ENCODE measurements at places on chromosomes 16 and 17. TPM values are rescaled to one million over a fixed set of nuclear protein-coding genes. Genes with fewer than 3 reads are reported as not detected.

NPIPA5 gene
- total RNA-seq, result 1.1 TPM

CDK12 gene
- total RNA-seq, result 25.2 TPM

KCTD19 gene
- total RNA-seq, result 0.88 TPM

ZPBP2 gene
- 0.19 TPM for total RNA-seq

SUZ12 gene
- total RNA-seq, result 19.4 TPM

SPATA22 gene
- total RNA-seq, result not detected

TMEM106A gene
- 0.27 TPM for total RNA-seq

CD300LG gene
- total RNA-seq, result not detected

PYY gene
- total RNA-seq, result 8.3 TPM

NDRG4 gene
- total RNA-seq, result 153 TPM

DNA sequence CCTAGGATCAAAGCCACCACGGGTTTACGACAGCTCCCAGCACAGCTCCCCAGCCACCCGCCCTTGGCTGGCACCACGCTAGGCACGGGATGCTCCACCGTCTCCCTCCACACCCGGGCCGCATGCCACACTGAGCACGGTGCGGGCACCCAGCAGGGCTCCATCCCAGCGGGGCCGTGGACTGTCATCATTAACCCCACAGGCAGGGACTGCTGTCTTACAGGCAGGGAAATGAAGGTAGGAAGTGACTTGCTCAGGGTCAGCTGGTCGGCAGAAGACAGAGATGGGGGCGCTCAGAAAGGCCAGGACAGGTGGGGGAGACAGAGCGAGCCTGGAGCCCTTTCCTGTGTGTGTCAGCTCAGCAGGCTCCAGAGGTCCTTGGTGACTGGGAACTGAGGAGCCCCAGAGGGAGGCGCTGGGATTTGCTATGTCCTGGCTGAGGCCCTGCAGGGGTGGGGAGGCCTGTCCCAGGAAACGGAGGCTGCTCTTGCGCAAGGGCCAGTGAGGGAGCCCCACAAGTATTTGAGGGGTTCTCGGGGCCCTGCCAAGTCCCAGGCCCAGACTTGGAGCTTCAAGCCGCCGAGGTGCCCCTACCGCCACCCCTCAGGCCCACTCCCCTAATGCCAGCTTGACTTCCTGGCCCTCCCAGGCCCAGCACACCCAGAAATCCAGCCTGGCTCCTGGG lies 3.2 kb downstream of the UBALD1 start:
- no peak for ATAC-seq

GRCh38 chr16:10242097-10242496 lies 59.9 kb upstream of the GRIN2A start:
- ATAC-seq, result no peak

DNA sequence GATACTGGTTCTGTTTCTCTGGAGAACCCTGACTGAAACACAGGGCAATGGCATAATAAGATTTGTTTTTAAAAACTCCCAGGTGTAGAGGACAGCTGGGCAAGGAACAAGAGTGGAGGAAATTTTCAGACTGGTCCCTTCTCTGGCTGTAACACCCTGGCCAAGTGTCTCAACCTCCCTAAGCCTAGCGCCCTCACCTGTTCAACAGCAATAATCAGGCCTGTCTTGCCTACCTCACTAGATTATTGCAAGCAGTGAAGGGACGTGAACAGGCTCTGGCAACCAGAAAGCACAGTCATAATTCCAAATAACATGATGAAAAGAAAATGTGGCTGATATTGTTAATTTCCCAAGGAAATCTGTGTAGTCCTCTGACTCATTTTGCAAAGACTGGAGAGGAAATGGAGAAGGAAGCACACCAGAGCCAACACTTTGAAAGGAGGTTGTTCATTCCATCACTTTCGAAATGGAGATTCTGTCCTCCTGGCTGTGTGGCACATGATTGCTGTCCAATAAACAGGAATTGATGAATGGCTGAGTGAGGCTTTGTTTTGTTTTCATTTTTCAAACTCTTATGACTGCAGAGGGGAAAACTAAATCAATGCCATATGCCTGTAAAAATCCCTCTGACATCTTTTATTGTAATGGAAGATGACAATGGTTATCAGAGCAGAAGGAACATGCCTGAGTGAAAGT lies 87.5 kb upstream of the HLF start:
- no peak for ATAC-seq

DNA sequence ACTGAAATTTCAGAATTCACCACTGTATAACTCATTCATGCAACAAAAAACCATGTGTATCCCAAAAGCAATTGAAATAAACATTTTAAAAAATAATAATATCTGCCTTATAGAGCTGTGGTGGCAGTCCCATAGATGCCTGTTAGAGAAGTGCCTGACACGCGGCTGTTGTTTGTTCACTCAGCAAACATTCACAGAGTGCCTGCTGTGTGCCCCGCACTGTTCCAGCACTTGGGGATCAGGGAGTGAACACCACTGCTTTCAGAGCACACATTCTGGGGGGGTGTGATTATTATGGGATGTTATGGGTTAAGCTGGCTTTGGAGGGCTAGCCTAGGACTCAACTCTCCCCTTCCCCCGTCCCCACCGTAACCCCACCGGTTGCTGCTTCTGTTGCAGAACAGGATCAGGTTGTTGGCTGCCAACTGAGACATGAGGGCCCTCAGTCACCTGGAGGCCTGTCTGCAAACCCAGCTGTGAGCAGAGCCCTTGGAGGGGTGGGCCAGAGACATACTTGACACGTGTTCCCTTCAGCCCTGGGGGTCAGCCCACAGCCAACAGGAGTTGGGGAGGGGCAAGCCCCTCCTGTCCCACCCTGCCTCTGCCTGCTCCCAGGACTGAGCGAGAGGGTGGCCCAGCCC lies 103.3 kb upstream of the CIBAR2 start:
- no peak for ATAC-seq

GRCh38 chr17:15882058-15882720 lies 62.7 kb upstream of the ADORA2B start:
- no peak for ATAC-seq

DNA sequence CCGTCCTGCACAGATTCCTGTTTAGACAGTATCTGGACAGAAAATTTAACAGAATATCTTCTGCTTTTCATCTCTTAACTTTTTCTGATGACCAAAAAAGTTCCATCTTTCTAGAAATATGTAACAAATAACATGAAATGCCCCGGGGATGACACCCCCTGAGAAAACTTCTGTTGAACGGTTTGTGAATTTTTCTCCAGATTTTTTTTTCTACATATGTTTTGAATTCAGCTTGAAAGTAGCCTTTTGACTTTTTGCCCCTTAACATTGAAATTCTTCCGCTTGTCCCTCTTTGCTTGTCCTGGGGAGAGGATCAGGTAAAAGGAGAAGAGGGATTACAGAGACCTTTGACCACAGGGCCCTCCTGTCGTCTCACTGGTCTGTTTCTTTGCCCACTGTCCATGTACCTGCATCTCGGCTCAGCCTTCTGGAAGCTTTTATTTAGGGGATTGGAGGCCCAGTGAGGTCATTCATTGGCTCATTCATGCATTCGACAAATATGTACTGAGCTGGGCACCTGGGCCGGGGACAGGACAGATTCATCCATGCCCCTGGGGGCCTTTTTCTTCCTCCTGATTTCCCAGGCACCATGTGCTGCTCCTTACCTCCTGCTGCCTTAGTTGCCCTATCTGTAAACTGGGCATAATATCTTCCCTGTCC lies 19.6 kb upstream of the CPNE2 start:
- no peak for ATAC-seq

DNA sequence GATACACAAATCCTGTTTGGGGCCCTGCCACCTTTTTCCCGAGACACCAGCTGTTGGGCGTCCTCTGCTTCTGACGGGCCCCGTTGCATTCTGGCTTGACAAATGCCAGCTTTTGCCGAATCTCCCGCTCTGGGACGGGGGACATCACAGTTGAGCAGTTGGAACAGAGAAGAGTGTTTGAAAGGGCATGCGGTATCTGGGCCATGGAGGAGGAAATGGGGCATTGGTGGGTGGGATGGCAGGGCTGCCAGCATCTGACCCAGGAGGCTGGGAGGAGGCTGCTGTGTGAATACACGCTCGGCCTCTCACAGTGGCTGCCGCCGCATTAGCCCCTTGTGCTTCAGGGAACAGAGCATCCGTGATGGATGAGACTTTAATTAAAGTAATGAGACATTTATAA lies 184.3 kb upstream of the TNRC6C start:
- no peak for ATAC-seq

GRCh38 chr16:57422026-57422944 lies 17.7 kb downstream of the CCL17 start:
- ATAC-seq, result peak; percentile 61

- ATAC-seq, result no peak
Observed at GRCh38 chr16:87927195-87927562, 9.2 kb downstream of the CA5A start.

- peak; percentile 55 for ATAC-seq
Observed at GRCh38 chr16:85612801-85613603, at the start of gene GSE1. TSS of gene GSE1 (plus strand) at chr16:85613322. CDS start at chr16:85613392, 70 bp downstream.

DNA sequence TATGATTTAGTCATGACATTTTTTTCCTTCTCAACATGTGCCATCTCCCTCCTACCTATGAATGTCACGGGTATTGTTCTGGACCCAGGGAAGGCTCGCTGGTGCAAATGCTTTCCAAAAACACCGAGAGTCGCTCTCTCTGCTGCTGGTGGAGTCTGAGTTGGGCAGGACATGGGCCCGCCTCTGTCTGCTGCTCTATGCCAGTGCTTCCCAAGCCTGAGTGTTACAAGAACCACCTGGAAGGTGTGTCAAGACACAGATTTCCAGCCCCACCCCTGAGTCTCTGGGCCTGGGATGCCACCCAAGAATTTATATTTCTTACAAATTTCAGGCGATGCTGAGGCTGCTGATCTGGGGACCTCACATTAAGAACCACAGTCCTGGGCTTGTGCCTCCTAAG lies 9.1 kb downstream of the JPH3 start:
- ATAC-seq, result no peak

DNA sequence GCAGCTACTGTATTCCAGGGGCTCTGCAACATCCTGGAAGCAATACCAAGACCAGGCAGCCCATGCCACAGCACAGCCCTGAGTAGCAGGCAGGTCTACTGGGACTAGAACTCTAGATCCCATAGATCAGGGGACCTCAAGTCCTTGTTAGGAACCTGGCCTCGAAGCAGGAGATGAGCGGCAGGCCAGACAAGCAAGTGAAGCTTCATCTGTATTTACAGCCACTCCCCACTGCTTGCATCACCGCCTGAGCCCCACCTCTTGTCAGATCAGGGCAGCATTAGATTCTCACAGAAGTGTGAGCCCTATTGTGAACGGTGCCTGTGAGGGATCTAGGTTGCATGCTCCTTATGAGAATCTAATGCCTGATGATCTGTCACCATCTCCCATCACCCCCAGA lies 295.7 kb upstream of the TNRC6C start:
- no peak for ATAC-seq

DNA sequence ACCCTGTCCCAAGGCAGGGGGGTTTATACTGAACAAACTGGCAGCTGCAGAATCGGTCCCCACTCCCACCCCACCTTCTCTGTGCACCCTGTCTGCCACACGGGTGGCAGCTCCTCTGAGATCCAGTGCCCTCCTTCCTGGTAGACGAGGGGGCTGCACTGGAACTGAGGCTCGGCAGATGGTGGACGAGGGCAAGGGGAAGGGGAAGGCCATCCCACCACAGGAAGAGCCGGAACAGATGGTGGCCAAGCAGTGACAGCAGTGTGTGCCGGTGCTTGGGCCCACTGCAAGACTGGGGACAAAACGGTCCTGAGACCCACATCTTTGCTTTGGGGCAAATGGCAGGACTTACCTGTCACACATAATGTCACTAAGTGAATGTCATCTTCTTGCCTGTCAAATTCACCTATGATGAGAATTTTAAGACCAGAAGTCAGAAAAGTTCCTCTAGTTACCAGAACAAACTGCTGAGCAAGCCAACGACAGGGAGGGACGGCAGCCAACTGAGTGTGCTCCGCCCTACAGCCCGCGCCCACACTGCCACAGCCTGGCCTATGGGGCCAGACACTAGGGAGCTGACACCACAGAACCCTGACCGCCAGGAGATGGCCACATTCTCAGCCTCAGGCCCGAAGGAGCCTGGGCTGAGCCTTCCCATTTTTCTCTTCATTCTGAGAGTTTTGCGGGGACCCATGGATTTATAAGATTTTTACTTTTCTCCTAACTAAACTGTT lies 14.4 kb downstream of the NTAN1 start:
- peak; percentile 99 for ATAC-seq

- no peak for ATAC-seq
Observed at GRCh38 chr16:70254180-70254964, 2.6 kb upstream of the EXOSC6 start.

DNA sequence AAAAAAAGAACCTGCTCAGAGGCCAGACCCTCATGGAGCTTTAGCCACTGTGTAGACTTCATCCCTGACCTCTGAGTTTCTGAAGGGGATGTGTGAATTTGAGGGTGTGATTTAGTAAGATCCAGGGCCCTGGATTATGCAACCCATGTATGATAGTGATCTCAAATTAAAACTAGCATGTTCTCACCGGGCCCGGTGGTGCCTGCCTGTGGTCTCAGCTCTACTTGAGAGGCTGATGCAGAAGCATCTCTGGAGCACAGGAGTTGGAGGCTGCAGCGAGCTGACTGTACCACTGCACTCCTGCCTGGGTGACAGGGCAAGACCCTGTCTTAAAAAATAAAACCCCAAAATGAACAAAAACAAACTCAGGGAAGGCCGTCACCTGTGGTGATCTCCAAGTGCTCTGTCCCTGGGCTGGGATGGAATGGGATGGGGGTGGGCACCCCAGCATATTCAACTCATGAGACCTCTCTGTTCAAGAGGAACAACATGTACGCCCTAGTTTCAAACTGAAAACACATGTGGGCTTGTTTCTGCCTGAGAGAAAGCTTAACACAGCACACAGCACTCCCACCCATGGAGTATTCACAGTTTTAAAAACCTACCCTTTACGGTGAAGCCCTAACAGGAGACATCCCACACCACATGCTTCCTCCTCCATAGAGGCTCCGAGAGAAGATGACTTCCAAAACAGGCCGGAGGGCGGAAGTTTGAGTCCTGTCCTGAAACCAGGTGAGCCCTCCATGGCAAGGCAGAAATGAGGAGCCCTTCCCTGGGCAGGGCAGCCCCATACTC lies 30.1 kb downstream of the GNPTG start:
- ATAC-seq, result no peak

DNA sequence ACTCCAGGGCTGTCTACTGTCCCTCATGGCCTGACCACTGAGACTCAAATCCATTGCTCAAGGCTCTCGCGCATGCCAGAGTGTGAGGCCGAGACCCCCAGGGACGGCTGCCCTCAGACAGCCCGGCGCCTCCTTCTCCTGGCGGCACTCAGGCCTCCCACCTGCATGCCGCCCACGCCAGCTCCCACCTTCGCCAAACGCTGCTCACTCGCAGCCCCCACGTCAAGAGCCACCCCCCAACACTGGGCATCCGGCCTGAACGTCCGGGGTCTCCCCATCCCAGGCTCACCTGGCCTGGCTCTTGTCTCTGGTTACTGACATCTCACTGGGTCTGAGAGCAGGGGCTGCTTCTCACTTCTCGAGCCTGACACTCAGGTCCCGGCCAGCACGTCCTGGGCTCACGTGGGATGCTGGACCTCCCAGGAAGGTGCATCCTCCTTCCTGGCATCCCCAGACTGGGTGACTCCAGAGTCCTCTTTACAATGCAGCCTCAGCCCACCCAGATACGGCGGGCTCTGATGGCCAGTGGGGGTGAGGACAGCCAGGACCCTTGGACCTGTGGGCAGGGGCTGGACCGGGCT lies 12.2 kb upstream of the CACNA1H start:
- ATAC-seq, result no peak

Measured in motor neuron (in vitro differentiated cells).